ENCODE measurements at places on chromosomes 16 and 17.

DNA sequence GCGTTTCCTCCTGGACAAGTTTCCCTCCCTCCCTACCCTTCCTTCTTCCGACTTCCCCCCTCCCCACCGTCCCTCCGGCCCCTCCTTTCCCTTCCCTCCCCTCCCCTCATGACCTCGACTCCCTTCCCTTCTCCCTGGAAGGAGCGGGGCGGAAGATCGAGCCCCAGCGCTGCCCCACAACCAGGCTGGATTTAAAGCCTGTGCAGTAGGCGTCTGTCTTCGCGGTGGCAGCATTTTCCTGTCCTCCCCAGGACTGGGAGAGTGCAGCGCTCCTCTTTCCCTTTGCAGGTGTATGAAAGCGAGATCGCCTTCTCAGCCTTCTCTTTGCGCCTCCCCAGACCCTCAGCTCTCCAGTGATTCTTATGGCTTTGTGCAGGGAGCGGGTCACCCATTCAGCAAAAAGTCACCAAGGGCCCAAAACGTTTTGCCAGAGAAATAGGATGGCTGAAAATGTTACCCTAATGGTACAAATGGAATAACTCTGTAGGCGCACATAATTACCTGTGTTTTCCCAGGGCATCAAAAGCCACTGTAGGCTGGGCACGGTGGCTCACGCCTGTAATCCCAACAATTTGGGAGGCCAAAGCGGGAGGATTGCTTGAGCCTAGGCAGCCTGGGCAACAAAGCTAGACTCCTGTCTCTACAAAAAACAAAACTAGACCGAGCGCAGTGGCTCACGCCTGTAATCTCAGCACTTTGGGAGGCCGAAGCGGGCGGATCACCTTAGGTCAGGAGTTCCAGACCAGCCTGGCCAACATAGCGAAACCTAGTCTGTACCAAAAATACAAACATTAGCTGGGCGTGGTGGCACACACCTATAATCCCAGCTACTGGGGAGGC, 40.8 kb downstream of the SLFN12L start:
- DNase-seq: no peak

- peak; percentile 77 for DNase-seq
Observed at GRCh38 chr17:67606896-67607604, 110.7 kb upstream of the NOL11 start.

DNA sequence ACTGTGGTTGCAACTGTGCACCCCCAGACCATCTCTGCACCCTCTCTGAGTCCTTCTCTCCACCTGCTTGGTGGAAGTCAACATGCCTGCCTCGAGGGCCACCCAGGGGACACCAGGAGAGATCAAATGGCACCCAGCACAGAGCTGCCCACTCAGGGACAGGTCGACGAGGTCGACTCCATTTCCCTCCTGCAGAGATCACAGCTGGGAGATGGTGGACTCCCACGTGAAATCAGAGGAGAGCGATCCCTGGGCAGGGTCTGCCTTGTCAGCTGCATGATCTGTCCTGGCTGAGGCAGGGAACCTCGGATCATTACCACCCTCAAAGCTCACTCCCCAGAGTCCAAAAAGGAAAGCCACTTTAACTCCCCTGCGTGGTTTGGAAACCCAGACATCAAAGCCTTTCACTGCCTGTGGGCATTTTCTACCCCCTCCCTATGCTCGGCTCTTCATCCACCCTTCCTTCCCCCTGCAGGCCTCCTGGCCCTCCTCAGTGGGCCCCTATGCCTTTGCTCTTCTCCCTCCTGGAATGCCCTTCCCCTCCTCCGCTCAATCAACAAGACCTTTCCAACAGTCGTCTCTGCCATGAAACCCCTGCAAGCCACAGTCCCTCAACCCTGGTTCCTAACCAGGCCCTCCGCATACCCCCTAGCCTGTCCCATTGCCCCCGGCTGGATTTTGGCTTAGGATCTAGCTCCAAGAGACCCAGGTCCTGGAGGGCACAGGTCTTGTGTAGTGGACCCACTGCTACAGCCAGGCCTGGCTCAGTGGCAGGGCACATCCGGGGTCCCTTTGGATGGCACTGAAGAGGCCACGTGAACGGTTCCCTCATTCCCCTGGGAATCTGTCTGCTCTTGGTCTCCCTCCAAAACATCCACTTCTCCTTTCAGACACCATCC, 103.8 kb upstream of the RPL38 start:
- no peak for DNase-seq

- peak; percentile 49 for DNase-seq
Observed at GRCh38 chr17:57009737-57010445, 32.0 kb downstream of the SCPEP1 start.

Measured in NCI-H1105 treated with DMSO at 0.1 percent for 48 hours (cell line).